ENCODE measurements at places on chromosomes 2 and 18. TPM values are rescaled to one million over a fixed set of nuclear protein-coding genes. Genes with fewer than 3 reads are reported as not detected.

DNA sequence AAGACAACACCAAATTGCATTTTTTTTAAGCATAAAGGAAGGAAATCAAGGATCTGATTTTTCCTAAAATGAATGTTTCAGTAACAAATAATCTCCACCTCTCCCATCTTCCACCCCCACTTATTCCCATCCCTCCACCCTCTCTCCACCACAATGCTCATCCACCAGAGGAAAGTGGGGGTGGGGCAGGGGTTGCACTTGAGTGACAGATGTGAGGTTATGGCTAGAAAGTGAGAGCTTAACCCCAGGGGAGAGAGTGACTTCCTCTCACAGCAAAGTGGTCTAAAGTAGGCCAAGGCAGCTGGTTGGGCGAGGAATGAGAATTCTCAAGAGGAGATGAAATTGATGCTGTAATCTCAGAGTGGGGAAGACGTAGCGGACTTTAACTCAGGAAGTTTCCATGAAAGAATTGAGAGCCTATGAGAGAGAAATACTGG lies 104.7 kb downstream of the HNRNPLL start:
- no peak overlapping the region for H3K4me3 ChIP-seq
- H3K27me3 ChIP-seq = no peaks in the 10 kb centered on the region
- no peak for DNase-seq
- no peaks in the 10 kb centered on the region for H3K4me1 ChIP-seq
- H3K36me3 ChIP-seq = no peaks in the 10 kb centered on the region

DNA sequence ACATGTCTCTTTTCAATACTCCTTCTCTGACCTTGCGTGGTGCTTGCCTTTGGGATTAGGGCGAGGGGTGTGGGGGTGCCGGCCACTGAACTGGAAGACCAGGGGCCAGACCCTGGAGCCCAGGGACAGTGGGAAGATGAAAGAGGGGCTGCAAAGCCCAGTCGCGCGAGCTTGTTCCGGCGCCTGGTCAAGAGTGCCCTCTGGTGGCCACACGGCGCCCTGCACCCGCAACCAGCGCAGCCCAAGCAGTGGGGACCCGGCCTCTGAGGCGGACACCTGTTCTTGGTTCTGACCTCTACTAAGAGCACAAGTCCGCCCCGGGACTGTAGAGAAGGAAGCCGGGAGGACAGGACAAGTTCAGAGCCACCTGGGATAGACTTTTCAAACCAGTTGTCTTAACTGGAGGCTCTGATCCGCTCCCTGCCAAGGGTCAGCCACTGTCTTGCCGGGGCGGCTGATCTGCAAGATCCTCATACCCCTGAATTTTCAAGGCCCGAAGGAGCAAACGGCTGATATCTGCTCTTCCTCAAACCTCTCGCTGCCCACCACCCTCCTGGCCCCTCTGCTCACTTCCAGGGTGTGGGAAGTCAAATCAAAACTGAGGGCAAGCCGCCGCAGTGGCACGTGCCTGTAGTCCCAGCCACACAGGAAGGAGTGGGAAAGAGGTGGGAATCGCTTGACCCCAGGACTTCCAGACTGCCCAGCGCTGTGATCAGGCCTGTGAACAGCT lies 14.9 kb upstream of the MSH6 start:
- no peaks in the 10 kb centered on the region for H3K36me3 ChIP-seq
- no peak overlapping the region for H3K27ac ChIP-seq
- H3K4me3 ChIP-seq = peak overlapping the region; percentile 26
- DNase-seq = peak; percentile 66
- no peaks in the 10 kb centered on the region for H3K27me3 ChIP-seq

GRCh38 chr2:231991664-231992063 lies 30.2 kb downstream of the DIS3L2 start:
- H3K4me1 ChIP-seq = no peaks in the 10 kb centered on the region
- no peak overlapping the region for H3K4me3 ChIP-seq
- no peak for DNase-seq
- H3K27ac ChIP-seq = no peak overlapping the region

GRCh38 chr2:240765007-240765406 lies 55.0 kb downstream of the KIF1A start:
- no peaks in the 10 kb centered on the region for H3K27me3 ChIP-seq
- H3K27ac ChIP-seq = no peak overlapping the region
- DNase-seq = no peak
- no peak overlapping the region for H3K4me3 ChIP-seq
- no peaks in the 10 kb centered on the region for H3K4me1 ChIP-seq
- no peaks in the 10 kb centered on the region for H3K36me3 ChIP-seq

UGT1A7 gene
- total RNA-seq = not detected

Data from PC-3 (cell line).